ENCODE measurements at places on chromosomes 12 and 14.

- no peak for DNase-seq
Measured at GRCh38 chr14:78070344-78070743, 99.8 kb upstream of the NRXN3 start.

GRCh38 chr12:128994856-128995255 lies 141.6 kb downstream of the GLT1D1 start:
- DNase-seq = no peak

- no peak for DNase-seq
Measured at GRCh38 chr12:118455327-118455726, 79.0 kb downstream of the SUDS3 start.

- no peak for DNase-seq
Measured at GRCh38 chr14:93752980-93753561, 35.2 kb downstream of the PRIMA1 start.

- DNase-seq = no peak
Measured at GRCh38 chr12:50610171-50610570, 105.4 kb downstream of the DIP2B start.

DNA sequence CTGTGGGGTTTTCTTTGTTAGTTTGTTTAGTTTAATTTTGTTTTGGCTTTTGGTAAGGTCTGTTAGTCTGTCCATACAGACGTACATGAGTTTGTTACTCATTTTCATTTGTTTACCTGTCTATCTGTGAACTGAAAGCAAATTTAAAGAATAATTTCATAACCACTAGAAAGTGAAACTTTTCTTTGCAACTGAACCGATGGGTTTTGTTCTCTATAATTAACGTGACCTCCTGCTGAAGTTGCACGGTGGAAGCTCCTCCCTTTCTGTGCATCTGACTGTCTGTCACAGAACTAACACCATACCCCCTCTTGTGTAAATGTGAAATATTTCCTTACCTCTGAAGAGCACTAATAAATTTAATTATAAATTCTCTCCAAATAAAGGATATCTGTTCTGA lies 595.5 kb downstream of the GALC start:
- DNase-seq = no peak

DNA sequence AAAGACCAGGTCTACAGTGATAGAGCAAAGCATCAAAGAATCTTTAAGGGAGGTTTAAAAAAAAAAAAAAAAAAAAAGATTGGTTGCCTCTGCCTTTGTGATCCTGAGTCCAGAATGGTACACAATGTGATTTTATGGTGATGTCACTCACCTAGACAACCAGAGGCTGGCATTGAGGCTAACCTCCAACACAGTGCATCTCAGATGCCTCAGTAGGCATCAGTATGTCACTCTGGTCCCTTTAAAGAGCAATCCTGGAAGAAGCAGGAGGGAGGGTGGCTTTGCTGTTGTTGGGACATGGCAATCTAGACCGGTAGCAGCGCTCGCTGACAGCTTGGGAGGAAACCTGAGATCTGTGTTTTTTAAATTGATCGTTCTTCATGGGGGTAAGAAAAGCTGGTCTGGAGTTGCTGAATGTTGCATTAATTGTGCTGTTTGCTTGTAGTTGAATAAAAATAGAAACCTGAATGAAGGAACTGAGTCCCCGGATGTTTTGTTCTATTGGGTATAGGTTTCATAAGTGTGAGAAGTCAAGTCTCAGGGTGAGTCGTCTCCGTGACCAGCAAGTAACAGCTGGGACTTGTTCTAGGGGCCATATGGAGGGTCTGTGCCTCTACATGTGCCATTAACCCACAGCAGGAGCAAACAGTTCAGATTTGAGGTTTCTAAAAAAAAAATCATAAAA lies 9.3 kb downstream of the PEBP1 start:
- DNase-seq = no peak

Data from fibroblast of upper back skin (primary cell).